ENCODE measurements at places on chromosomes 3 and 15.

DNA sequence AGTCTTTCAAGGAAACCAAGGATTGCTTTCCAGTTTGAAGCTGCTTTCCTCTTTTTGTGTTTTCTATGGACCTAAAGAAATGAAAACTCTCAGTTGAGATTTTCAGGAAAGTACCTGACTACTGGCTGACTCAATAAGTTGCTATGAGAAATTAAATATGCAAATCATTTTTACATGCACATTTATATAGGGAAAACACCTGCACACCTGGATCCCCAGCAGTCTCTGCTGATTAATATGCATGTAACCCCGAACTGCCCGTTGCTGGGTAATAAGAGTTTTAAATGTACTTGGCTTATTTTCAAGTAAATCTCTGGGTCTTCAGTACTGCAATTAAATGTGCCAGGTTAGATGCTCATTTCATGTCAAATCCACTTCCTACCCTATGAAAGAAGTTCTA lies 77.2 kb downstream of the KBTBD8 start:
- DNase-seq, result no peak

DNA sequence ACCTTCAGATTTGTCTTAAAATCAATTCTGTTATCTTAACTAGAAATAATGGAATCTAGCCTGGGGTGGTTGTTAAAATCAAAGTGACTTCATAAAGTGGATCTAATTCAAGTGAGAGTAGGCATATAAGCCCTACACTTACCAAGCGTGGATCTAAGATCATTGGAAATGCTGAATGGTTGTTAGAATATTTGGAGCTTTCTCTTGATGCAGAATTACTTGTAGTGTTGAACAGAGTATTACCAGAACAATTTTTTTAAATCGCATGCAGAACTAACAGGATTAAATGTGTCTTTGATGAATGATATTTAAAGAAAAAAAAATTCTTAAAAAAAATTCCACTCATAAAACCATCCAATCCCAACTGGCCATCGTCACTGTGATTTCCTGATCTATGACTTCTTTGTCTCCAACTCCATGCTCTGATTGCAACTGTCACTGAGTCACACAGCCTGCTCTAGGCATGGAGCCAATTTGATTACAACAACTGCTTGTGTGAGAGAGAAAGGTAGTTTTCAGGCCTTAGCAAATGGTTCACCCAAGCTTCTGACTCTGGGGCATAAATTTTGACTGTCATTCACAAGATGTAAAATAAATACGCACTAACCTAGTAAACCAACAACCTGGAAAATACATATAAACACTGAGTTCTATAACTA lies 25.9 kb upstream of the SPRED1 start:
- no peak for DNase-seq

DNA sequence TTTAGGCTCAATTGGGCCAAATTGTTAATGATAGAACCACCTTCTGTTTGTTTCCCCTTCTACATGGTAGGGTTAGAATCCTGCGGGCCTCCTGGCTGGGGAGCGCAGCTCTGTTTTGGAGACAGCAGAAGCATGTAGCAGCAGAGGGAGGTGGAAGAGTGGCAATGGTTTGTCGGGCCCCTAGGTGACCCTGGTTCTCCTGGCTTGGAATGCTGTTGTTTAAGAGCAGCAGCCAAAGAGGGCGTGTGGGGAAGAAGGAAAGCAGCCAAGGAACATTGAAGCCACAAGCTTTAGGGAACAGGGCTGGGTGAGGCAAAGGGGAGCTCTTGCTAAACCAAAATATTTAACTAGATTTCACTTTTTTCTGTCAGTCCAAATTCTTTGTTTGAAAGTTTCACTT lies 213.7 kb upstream of the NR2E3 start:
- DNase-seq, result no peak

- DNase-seq, result no peak
These were observed 251.0 kb upstream of the P2RY1 start for GRCh38 chr3:152583963-152584362.

DNA sequence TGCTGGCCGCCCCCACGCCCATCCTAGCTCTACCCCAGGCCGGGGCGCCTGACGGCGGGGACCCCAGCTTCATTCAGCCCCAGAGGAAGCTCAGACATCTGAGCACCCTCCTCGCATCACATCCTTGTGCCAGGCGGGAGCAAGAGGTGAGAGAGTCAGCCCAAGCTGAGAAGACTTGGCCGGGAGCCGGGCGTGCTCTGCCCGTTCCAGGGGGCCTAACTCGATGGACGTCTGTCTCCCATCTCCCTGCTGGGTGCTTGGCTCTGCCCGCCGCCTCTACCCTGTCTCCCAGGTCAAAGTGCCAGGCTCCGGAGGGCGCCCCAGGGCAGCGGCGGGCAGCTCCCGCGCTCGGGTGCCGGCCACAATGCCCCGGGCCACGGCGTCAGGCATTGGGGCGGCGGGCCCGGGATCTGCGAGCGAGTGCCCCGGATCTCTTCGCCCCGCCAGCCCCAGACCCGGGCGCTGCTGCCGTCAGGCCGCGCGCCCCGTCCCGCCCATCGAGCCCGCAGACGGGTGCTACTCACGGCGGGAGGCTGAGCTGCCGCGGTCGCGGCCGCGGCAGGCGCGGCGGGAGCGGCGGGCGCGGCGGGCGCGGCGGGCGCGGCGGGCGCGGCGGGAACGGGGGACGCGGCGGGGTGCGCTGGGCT lies 388 bp downstream of the DAPK2 start:
- DNase-seq, result no peak

- no peak for DNase-seq
These were observed 18.3 kb downstream of the RGMA start for GRCh38 chr15:93070551-93071296.

GRCh38 chr3:64000453-64001055 lies 22.7 kb downstream of the PSMD6 start:
- DNase-seq, result no peak

DNA sequence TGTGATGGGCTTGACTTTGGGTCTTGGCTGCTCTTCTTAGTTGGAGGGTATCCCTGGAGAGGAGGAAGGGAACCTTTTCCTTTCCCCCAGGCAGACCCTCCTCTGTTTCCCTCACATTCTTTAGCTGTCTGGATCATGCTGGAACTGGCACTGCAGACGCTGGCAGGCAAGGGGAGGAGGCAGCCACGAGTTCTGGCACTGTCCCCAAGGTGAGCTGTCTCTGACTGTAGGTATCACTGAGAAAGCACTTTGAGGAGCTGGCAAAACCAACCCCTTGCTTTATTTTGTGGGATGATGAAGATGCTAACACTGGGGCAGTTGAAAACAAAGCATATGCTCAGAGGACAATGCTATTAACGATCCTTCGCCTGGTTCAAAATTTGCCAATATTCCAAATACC lies 175.0 kb downstream of the SOX2 start:
- DNase-seq, result no peak

DNA sequence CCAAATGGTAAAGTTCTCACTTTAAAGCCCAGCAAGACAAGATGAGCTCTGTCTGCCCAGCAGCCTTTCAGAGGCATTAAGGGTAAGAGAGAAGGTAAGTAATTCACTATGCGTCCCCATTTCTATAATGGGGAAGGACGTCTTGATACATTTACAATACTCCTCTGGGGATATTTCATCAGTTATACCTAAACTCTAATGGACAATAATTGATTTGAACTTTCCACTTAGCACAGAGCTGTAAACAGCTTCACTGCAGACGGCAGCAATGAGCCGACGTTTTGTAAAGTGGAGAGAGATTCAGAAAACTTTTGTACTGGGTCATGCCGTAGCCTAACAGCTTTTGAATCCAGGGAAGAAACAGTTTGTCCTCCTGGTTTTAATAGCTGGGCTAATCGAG lies 127.4 kb downstream of the TIGIT start:
- no peak for DNase-seq

DNA sequence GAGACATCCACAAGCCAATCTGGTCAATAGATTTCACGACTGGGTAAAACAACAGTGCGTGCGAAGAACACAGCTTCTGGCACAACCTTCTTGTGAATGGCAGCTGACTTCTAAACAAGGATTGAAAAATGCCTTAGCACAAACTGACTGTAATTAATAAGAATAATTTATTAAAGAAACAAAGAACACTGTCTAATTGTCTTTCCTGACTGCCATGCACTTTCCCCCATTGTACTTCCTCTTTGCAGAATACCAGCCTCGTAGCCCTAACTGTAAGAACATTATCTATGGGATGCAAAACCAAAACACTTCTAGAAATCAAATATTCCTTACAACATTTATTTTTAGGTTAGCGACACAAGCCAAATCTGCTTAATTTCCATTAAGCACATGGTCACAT lies 6.5 kb downstream of the FOXP1 start:
- DNase-seq, result peak; percentile 28

DNA sequence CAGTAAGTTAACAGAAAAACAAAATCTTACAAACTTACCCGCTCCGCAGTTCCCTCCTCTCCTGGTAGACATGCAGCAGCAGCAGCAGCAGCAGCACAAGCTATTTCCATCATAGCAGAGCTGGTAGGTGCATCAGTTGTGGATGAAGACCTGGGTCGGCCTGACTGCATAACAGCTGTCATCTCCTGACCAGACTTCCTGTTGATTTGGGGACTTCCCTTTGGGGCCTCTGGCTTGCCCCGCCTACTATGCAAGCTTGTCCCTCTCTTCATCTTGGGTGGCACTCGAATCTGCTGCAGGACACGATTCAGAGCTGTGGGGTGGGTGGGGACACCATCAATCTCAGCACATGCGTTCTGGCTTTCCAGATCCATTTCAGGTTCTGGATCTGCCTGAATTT lies 65.7 kb downstream of the TMCC1 start:
- peak; percentile 76 for DNase-seq

GRCh38 chr3:188431553-188431952 lies 277.6 kb downstream of the LPP start:
- no peak for DNase-seq

DNA sequence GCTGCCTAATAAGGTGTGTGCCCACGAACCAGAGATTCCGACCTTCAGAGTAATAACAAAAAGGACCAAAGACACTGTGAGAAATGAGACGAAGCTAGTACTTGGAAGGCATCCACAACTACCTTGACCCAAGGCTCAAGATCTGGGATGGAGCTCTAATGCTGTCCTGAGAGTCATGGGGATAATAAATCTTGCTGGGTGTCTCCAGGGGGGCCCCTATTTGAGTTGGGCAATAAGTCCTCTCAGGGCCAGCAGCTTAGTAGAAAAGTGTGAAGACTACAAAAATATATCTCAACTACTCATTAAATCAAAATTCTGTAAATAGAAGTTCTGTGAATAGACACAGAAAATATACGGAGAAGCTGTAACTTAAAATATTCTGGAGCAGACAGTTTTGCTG lies 2.9 kb upstream of the NDN start:
- DNase-seq, result no peak

- DNase-seq, result no peak
These were observed 270.6 kb upstream of the UMPS start for GRCh38 chr3:124459678-124460077.

GRCh38 chr3:179852142-179852905 lies 184.4 kb downstream of the PEX5L start:
- DNase-seq, result peak; percentile 1

DNA sequence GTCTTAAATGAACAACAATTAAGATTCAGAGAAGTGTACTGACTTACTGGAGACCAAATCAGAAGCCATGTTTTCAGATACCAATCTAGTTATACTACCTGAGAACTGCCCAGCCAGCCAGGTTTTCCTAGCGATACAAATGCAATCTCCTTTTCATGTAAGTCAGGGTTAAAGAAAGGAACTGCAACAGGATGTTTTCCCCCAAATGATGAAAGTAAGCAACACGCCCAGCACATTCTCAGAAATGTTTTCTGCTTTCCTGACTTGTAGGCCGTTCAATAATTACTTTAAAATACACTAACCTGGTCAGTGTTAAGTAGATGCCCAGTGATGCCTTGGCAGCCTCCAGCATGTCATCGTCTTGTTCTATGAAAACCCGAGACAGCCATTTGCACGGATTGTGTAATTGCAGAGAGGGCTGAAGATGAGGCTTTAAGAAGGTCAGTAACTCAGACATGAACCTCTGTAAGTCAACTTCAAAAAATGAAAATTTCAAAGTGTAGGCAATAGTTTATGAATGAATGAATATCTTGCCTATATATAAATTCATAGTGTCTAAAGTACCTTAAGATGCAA lies 30.3 kb downstream of the LINS1 start:
- DNase-seq, result no peak

DNA sequence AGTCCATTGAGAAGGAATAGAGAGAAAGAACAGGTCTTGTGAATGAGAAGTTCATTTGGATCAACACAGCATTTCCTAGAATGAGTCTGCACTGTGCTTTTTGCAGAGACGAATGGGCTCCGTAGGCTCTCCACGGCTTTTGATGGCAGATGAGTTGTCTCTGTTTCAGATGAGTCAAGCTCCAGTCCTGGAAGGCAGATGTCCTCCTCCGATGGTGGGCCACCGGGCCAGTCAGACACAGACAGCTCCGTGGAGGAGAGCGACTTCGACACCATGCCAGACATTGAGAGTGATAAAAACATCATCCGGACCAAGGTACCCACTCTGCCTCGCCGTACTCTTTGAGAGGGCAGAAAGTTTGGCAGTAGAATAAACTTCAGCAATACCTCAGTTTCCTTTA lies 70.5 kb downstream of the SIDT1 start:
- no peak for DNase-seq

- DNase-seq, result no peak
These were observed 123.4 kb downstream of the CHSY1 start for GRCh38 chr15:101128221-101129015.
